Activated CD4-positive, alpha-beta T cell treated with anti-CD3 and anti-CD28 coated beads, Interleukin-2, amount 10 ng/mL, durations not matched to agents 24 days and 14 days (primary cell): ENCODE measurements at places on chromosomes 12 and 14. TPM values are rescaled to one million over a fixed set of nuclear protein-coding genes. Genes with fewer than 3 reads are reported as not detected.
A peak's percentile ranks its signal among the peaks of the same experiment; 100 is the strongest.

- H3K27ac ChIP-seq, result no peak overlapping the region
- no peak for DNase-seq
- H3K4me3 ChIP-seq, result no peak overlapping the region
- H3K36me3 ChIP-seq, result peaks cover 5% of the 10 kb centered on the region
- H3K27me3 ChIP-seq, result no peaks in the 10 kb centered on the region
Measured at GRCh38 chr12:132448463-132448820, 41.5 kb upstream of the FBRSL1 start.

DNA sequence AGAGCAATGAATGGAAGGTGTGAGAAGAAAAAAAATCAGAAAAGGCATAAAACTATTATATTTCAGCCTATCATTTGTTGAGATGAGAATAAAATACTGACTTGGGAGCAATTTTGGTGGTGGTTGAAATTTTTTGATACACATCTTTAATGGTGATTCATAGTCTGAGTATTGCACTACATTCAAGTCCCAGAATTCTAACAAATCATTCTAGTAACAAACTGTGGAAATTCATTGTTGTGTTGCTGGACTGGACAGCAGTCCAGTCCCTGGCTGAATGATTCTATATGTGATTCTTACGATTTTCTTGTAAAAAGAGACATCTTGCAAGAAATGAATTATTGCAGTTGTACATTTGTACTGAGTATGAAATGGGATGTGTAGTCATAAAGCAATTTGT lies 268.6 kb downstream of the TRHDE start:
- no peak for DNase-seq
- no peak overlapping the region for H3K27ac ChIP-seq
- no peaks in the 10 kb centered on the region for H3K27me3 ChIP-seq
- no peak overlapping the region for H3K4me3 ChIP-seq

Gene SERPINA10
- total RNA-seq, result not detected in 2 replicates

Gene GPR135
- 1.8 and 2.0 TPM in 2 replicates for total RNA-seq

GRCh38 chr12:41930866-41931437 lies 213.7 kb downstream of the GXYLT1 start:
- peak overlapping the region; percentile 36 for H3K4me3 ChIP-seq
- H3K27ac ChIP-seq, result no peak overlapping the region
- H3K36me3 ChIP-seq, result peaks cover 3% of the 10 kb centered on the region
- DNase-seq, result no peak
- peaks cover 38% of the 10 kb centered on the region for H3K27me3 ChIP-seq

- H3K4me3 ChIP-seq, result no peak within 1 kb of the TSS
- H3K36me3 ChIP-seq, result no peaks in the 10 kb centered on the region
- no peak for DNase-seq
- peaks cover 4% of the 10 kb centered on the region for H3K4me1 ChIP-seq
- H3K27me3 ChIP-seq, result no peaks in the 10 kb centered on the region
- H3K27ac ChIP-seq, result no peak within 1 kb of the TSS
Measured at GRCh38 chr12:92702754-92703679, at the start of gene PLEKHG7. TSS of gene PLEKHG7 (plus strand) at chr12:92702989. CDS start at chr12:92706632, 3,643 bp downstream.

- no peak for DNase-seq
- no peaks in the 10 kb centered on the region for H3K36me3 ChIP-seq
- no peak overlapping the region for H3K27ac ChIP-seq
Measured at GRCh38 chr12:48789858-48790326, 1.0 kb upstream of the ADCY6 start.

DNA sequence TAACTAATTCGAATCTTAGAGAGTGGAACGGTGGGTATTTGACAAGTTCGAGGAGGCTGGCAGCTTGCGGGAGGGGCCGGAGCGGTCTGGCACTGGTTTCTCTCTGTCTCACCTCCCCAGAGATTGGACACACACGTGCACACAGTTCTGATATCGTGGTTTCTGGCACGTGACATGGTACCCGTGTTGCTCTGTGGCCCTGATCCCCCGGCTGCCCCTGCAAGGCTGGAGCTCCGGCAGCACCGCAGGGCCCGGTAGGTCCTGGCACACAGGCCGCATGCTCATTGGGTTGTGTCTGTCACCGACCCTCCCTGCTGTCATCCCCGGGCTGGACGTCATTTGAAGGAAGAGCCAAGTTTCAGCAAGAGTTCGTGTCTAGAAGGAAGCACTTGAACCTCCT lies 82.7 kb downstream of the PPP2R5C start:
- H3K27ac ChIP-seq, result peak overlapping the region; percentile 79
- no peak overlapping the region for H3K4me3 ChIP-seq
- DNase-seq, result no peak
- H3K4me1 ChIP-seq, result peaks cover 65% of the 10 kb centered on the region
- peaks cover 34% of the 10 kb centered on the region for H3K36me3 ChIP-seq
- no peaks in the 10 kb centered on the region for H3K27me3 ChIP-seq

Gene PELI2
- total RNA-seq, result 2.8 and 3.0 TPM in 2 replicates

DNA sequence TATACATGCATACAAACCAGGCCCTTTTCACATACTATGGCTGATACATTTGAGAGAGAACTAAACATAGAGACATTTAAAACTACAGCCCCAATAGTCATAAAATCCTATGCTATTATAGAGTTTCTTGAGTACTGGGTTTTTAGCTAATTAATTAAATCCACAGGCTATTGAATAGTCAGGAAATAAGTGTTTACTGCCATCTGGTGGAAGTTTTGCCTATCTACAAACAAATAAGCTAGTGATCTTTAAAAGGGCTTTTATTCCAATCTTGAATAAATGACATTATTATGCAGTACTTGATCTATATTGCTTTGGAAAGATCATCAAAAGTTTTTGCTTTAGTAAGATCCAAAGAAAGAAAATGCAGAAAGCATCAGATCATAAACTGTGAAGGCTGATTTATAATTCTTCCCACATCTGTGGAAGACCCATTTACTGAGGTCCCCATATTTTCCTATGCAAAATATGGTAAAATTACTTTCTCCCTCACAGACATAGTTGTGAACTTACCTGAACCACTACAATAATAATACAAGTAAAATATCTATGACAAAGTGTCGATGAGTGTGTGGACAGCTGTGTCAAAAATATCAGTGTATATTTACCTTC lies 131.3 kb downstream of the ITPR2 start:
- no peak overlapping the region for H3K27ac ChIP-seq
- H3K27me3 ChIP-seq, result no peaks in the 10 kb centered on the region
- peaks cover 17% of the 10 kb centered on the region for H3K36me3 ChIP-seq

Gene CDKL1
- total RNA-seq, result 4.8 and 5.7 TPM in 2 replicates

Gene HHIPL1
- total RNA-seq, result not detected in 2 replicates

GRCh38 chr12:23423796-23424195 lies 525.7 kb downstream of the SOX5 start:
- no peak for DNase-seq
- H3K27ac ChIP-seq, result no peak overlapping the region
- H3K36me3 ChIP-seq, result no peaks in the 10 kb centered on the region
- no peaks in the 10 kb centered on the region for H3K27me3 ChIP-seq
- no peaks in the 10 kb centered on the region for H3K4me1 ChIP-seq

GRCh38 chr12:130526813-130527212 lies 189.1 kb downstream of the PIWIL1 start:
- no peaks in the 10 kb centered on the region for H3K36me3 ChIP-seq
- no peaks in the 10 kb centered on the region for H3K27me3 ChIP-seq
- no peaks in the 10 kb centered on the region for H3K4me1 ChIP-seq
- DNase-seq, result no peak

- no peak overlapping the region for H3K4me3 ChIP-seq
- DNase-seq, result no peak
- no peaks in the 10 kb centered on the region for H3K36me3 ChIP-seq
Measured at GRCh38 chr12:75823475-75823874, 208.1 kb downstream of the PHLDA1 start.

GRCh38 chr12:58481811-58482210 lies 438.5 kb downstream of the LRIG3 start:
- no peaks in the 10 kb centered on the region for H3K36me3 ChIP-seq
- H3K4me1 ChIP-seq, result no peaks in the 10 kb centered on the region

Gene DENND5B
- 0.19 TPM in 1 of 2 replicates, not detected in the other for total RNA-seq

DNA sequence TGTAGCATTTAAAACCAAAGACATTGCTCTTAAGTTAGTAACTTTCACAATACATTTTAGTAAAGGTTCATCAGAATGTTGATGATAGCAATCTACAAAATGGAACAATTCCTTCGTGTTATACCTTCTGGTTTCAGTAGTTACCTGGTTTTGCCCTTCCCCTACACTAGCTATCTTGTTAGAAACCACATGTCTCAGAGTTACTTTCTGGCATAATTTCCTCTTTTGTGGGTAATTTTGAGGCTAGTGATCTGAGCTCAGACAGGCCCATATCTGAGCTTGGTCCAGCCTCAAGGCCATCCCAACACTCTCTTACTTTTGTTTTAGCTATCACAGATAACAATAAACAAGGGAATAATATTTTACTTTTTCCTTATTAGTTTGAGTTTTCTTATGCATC lies 196.9 kb downstream of the KITLG start:
- DNase-seq, result no peak
- H3K27ac ChIP-seq, result no peak overlapping the region
- H3K36me3 ChIP-seq, result no peaks in the 10 kb centered on the region
- H3K4me3 ChIP-seq, result no peak overlapping the region
- H3K27me3 ChIP-seq, result peaks cover 4% of the 10 kb centered on the region
- H3K4me1 ChIP-seq, result no peaks in the 10 kb centered on the region

- peaks cover 25% of the 10 kb centered on the region for H3K27me3 ChIP-seq
- peaks cover 27% of the 10 kb centered on the region for H3K4me1 ChIP-seq
- peak overlapping the region; percentile 65 for H3K4me3 ChIP-seq
- H3K27ac ChIP-seq, result no peak overlapping the region
Measured at GRCh38 chr12:120584343-120585149, 3.3 kb upstream of the POP5 start.

DNA sequence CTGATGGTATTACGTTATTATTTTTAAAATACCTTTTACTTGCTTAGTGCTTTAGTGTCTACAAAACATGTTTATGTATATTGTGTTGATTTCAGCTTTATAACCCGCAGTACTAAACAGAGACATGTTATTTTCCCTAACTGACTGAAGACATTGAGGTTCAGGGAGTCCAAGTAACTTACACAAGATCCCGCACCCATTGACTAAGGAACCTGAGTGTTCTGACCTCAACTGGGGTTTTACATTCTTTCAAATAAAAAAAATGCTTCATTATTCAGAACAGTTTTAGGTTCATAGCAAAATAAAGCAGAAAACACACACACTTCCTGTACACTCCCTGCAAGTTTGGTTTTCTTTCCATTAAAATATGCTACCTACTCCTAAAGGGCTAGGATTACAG lies 60.4 kb upstream of the METAP2 start:
- H3K27me3 ChIP-seq, result peaks cover 12% of the 10 kb centered on the region
- DNase-seq, result no peak
- no peaks in the 10 kb centered on the region for H3K4me1 ChIP-seq
- no peak overlapping the region for H3K4me3 ChIP-seq

DNA sequence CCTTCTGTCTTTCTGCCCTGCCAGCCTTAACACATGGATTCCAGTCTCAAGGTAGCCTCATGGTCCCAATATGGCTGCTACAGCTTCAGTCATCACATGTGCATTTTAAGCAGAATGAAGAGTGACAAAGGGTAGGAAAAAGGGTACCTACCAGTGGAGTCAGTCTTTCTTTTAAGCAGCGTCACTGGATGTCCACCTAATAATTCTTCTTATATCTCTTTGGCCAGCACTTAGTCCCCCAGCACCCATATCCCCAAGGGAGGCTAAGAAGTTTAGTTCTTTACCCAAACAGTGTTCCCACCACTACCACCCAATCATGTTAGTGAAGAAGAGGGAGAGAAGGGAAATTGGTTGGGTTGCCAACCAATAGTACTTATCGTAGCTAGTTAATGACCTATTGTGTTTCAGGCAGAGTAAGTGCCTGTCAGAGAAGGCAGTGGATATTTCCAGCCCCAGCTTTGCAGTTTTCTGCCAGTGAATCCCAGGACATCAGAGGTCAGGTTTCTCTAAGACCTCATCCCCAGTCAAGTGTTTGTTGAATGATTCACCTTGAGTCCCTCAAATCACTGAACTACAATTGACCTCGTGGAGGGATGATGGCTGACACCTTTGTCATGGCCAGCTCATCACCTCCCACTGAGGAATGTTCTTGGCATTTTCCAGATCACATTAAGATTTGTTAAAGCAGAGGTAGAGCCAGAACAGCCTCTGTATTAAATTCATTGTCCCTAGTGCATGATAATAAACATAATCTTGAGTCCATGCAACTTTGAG lies 250.9 kb upstream of the CRY1 start:
- H3K27me3 ChIP-seq, result no peaks in the 10 kb centered on the region
- peaks cover 50% of the 10 kb centered on the region for H3K36me3 ChIP-seq
- DNase-seq, result no peak
- peaks cover 36% of the 10 kb centered on the region for H3K4me1 ChIP-seq
- H3K4me3 ChIP-seq, result no peak overlapping the region

- no peak overlapping the region for H3K27ac ChIP-seq
- H3K36me3 ChIP-seq, result no peaks in the 10 kb centered on the region
- H3K27me3 ChIP-seq, result no peaks in the 10 kb centered on the region
- DNase-seq, result no peak
- no peaks in the 10 kb centered on the region for H3K4me1 ChIP-seq
Measured at GRCh38 chr14:29220566-29220965, 454.0 kb downstream of the FOXG1 start.

DNA sequence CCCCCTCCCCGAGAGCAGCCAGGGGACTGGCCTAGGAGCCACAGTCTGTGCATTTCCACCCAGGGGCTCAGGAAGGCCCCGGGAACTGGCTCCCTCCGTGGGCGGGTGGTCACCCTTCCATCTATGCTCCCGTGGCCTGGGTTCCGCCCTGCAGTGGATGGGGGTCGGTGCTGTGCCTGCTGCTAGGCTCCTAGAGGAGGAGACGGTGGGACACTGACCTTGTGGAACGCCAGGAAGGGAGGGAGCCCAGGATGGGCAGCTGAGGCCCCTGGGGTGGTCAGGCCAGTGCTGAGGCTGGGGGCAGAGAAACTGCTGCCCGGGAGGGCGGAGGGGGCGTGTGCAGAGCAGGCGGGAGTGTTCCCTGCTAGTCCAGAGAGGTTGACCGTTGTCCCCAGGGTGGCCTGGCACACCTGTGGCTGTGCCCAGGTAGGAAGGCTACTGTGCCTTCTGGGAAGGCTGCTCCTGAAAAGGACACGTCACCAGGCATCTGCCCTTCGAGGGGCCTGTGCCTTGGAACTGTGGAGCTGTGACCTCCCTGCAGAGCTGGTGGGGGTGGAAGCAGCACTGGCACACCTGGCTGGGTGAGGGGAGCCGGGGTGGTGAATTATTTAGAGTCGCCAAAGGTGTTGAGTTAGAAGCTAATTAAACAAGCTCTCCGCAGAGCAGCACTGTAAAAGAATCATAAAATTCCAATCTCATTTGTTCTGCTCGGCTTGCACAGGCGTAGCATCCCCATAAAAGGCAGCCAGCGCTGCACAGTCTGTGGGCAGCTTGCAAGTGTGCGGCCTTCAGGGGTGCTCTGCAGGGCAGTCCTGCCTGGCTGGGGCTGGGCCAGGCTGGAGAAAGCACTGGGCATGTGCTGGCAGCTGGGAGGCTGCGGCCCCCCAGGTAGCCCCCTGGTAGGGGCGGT lies 145.1 kb downstream of the KIF26A start:
- H3K27me3 ChIP-seq, result no peaks in the 10 kb centered on the region
- no peak overlapping the region for H3K27ac ChIP-seq
- H3K36me3 ChIP-seq, result no peaks in the 10 kb centered on the region
- no peak overlapping the region for H3K4me3 ChIP-seq
- DNase-seq, result no peak

GRCh38 chr14:59695198-59695597 lies 118.6 kb upstream of the CCDC175 start:
- H3K4me3 ChIP-seq, result no peak overlapping the region
- H3K4me1 ChIP-seq, result no peaks in the 10 kb centered on the region
- no peak overlapping the region for H3K27ac ChIP-seq
- no peak for DNase-seq
- H3K27me3 ChIP-seq, result peaks cover 9% of the 10 kb centered on the region
- no peaks in the 10 kb centered on the region for H3K36me3 ChIP-seq

GRCh38 chr12:111181143-111181726 lies 187.7 kb downstream of the PHETA1 start:
- no peaks in the 10 kb centered on the region for H3K4me1 ChIP-seq
- H3K27me3 ChIP-seq, result peaks cover 17% of the 10 kb centered on the region
- H3K4me3 ChIP-seq, result no peak overlapping the region
- no peak overlapping the region for H3K27ac ChIP-seq
